Activated naive CD4-positive, alpha-beta T cell treated with anti-CD3 and anti-CD28 coated beads, Interleukin-2, amount 50 U/mL, for 16 hours (primary cell): ENCODE measurements at places on chromosomes 4 and X.

DNA sequence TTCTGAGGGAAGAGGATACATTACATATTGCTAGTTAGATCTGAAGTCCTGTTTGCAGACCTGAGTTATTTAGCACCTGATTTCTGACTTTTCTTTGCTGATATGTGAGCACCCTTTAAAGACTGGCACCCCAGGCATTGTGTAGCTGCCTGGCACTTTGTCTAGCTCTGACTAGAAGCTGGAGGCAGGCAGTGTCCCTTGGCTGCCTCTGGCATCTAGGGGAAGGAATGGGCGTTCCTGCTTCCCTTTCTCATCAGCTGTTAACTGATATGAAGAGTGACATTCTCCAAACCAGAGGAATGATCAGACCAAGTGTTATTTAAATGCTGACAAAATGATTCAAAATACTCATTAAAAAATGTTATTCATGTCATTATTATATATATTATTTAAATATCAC lies 30.3 kb upstream of the SHISA3 start:
- no peak for DNase-seq

- DNase-seq: no peak
Measured at GRCh38 chr4:65014078-65014477, 604.8 kb upstream of the TECRL start.

- no peak for DNase-seq
Measured at GRCh38 chr4:70838204-70838603, 1.5 kb downstream of the GRSF1 start.

DNA sequence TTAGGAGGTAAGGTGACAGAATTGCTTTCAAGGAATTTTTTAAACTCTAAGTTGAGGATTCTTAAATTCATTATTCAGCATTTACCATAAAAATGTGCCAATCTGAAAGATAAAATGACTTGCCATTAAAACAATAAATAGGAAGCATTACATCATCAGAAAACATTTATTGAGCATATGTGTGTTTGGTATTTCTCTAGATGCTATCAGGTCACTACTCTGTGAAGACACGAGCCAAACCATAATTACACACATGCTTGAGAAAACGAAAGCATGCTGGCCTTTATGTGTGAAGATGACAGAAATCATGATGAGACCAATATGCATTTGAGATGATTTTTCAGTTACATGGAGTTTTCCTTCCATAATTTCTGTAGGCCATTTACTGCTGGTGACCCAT lies 12.3 kb upstream of the IL21 start:
- DNase-seq: no peak

- no peak for DNase-seq
Measured at GRCh38 chr4:128241425-128241913, 46.1 kb downstream of the PGRMC2 start.

- DNase-seq: no peak
Measured at GRCh38 chr4:112895811-112896608, 153.4 kb upstream of the ANK2 start.

DNA sequence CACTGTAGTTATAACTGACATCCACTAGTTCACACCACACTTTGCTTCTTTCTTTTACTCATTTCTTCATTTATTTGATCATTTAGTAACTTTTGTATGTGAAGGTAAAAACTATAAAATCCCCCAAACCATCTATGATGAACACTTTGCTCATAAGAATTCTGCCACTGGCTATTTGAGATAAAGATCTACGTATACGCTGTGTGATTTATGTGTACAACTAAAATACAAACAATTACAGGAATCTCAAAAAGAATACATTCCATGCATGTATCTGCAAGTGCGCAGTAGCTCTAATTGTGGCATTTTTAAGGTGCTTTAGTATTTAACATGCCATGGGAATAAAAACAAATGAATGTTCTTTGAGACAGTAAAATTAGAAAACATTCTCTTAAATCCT lies 156.9 kb upstream of the NAP1L5 start:
- DNase-seq: no peak

- peak; percentile 3 for DNase-seq
Measured at GRCh38 chrX:1400049-1400448, 8.1 kb upstream of the SLC25A6 start.

GRCh38 chr4:142077048-142077447 lies 440.7 kb downstream of the IL15 start:
- no peak for DNase-seq

DNA sequence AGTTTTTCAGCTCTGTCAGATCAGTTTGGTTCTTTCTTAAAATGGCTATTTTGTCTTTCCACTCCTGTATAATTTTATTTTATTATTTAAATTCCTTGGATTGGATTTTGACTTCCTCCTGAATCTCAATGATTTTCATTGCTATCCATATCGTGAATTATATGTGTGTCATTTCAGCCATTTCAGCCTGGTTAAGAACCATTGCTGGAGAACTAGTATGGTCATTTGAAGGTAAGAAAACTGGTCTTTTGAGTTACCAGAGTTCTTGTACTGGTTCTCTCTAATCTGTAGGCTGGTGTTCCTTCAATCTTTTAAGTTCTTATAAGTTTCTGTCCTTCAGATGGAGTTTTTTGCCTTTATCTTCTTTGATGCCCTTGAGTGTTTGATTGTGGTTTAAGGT lies 815.5 kb downstream of the KLHL13 start:
- DNase-seq: no peak

GRCh38 chr4:108920395-108921087 lies 157.7 kb upstream of the ETNPPL start:
- no peak for DNase-seq

- no peak for DNase-seq
Measured at GRCh38 chrX:23900220-23900797, 7.4 kb downstream of the APOO start.

- no peak for DNase-seq
Measured at GRCh38 chrX:130174045-130174704, 2.4 kb downstream of the RAB33A start.

GRCh38 chrX:17020851-17021821 lies 74.7 kb downstream of the REPS2 start:
- no peak for DNase-seq

DNA sequence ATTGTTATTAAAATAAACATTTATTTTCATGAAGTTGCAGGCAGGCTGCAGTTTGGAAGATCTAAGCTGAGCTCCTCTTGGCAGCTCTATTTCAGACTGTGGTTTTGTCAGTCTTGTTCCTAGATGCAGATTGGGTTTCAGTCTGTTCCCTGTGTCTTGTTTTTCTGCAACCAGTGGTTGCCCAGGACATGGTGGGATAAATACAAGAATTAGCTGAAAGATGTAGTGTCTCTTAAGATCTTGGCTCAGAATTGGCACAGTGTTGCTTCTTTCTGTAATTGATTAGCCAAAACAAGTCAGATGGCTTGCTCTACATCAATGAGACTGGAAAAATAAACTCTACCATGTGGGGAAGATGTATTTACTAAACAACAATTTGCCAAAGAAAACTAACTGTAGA lies 283.0 kb upstream of the BOD1L1 start:
- DNase-seq: no peak
